Activated naive CD4-positive, alpha-beta T cell treated with anti-CD3 and anti-CD28 coated beads for 36 hours (primary cell): ENCODE measurements at places on chromosomes 4 and X.

- H3K27ac ChIP-seq: no peak overlapping the region
- H3K4me3 ChIP-seq: no peak overlapping the region
- DNase-seq: no peak
- H3K36me3 ChIP-seq: no peaks in the 10 kb centered on the region
Measured at GRCh38 chr4:159706704-159707103, 603.8 kb downstream of the RAPGEF2 start.

DNA sequence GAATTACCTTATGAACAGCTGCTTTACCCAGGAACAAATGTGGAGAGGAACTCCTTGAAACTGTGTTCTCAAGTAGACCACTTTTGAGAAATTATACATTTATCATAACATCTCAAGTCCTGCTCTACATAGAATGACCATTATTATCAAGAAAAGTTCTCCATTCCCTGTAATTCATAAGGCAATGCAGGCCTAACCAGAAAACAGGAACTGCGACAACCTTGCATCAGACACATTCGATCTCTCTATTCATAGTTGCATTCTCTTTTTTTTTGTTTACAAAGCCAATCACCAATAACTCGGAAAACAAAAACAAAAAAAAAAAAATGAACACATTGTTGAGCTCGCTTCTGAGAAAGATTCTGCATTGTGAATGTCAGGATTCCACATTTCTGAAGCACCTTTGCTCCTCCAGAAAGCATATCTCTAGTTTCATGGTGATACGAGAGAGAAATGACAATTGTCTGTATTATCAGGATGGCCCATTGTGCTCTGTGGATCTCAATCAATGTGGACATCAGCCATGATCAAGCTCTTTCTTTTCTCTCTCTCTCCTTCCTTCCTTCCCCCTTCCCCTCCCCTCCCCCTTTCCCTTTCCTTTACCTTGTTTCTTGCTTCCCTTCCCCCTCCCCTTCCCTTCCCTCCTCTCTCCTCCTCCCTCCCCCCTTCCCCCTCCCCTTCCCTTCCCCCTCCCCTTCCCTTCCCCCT, 32.4 kb upstream of the CD99 start:
- H3K4me1 ChIP-seq: no peaks in the 10 kb centered on the region
- no peak overlapping the region for H3K27ac ChIP-seq
- H3K4me3 ChIP-seq: no peak overlapping the region
- no peak for DNase-seq
- H3K36me3 ChIP-seq: peaks cover 4% of the 10 kb centered on the region
- no peaks in the 10 kb centered on the region for H3K27me3 ChIP-seq

DNA sequence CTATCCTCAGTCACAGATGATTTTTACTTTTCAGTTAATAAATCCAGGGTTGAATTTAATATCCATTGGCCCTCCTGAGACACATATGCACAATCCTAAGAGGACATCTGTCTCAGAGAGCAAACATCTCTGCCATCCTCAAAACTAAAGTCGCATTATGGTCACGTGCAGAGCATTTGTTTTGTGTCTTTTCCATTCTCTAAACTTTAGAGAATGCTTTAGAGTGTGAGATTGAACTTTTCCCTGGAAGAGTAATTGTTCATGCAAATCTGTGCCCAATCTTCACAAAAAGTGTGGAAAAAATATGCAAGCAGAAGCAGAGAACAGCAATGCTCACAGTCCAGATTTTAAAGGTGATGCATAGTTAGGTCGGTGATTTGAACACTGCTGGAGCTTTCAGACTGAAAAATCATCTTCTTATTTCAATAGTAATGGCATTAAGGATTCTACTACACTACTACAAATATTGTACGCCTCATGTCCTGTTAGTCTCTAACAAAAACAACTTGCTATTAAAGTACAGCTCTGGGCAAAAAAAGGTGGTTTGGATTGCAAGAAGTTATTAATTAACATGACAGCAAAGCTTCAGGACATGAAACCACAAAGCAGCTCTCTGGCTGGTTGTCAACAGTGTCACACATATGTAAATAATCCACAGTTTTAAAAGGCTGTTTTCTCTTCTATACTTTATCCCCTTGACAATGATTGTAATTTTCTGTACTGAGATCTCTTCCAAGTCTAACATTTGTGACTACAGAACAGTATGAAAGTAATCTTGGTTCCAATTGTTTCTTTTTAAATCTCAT, 19.9 kb downstream of the DCHS2 start:
- H3K4me1 ChIP-seq: no peaks in the 10 kb centered on the region
- H3K27me3 ChIP-seq: peaks cover 23% of the 10 kb centered on the region
- no peaks in the 10 kb centered on the region for H3K36me3 ChIP-seq
- no peak for DNase-seq
- H3K4me3 ChIP-seq: no peak overlapping the region
- no peak overlapping the region for H3K27ac ChIP-seq

DNA sequence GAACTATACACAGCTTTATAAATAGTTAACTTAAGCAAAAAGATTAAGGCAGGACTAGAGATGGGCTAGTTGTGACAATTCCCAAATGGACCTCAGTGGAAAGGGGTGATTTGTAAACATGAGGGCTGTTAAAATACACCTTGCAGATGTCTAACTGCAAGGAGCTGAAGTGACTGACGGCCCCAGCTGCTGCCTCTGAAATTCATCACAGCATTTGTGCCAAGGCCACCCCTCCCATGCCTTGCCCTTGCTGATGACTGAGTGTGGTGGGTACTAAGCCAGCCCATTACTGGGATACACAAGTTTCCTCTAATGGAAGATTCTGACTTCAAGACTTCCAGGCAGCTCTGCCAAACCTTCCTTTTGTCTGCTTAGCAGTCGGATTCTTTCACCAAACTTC, 23.7 kb upstream of the EGFL6 start:
- H3K4me3 ChIP-seq: no peak overlapping the region
- H3K27me3 ChIP-seq: peaks cover 2% of the 10 kb centered on the region
- peaks cover 13% of the 10 kb centered on the region for H3K4me1 ChIP-seq
- no peaks in the 10 kb centered on the region for H3K36me3 ChIP-seq

GRCh38 chr4:85452058-85452731, 22.8 kb upstream of the ARHGAP24 start:
- H3K36me3 ChIP-seq: no peaks in the 10 kb centered on the region
- no peaks in the 10 kb centered on the region for H3K4me1 ChIP-seq
- no peaks in the 10 kb centered on the region for H3K27me3 ChIP-seq
- DNase-seq: no peak

DNA sequence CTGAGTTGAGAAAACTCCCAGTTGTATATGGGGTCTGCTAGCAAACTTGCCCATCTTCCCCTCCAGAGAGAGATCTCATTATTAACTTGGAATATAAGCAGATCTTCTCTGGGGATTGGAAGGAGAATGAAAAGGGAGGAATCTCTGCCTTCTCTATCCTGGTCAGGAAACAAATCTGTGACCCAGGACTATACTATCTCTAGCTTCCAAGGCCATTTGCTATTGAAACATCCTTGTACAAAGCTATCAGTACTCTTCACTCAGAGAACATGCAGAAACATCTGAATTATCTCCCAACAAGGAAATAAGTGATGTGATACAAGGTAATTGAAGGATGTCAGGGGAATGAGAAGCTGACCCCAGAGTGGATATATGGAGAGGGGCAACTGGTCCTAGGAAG, 183.8 kb downstream of the FRMPD4 start:
- H3K27me3 ChIP-seq: peaks cover 2% of the 10 kb centered on the region
- no peaks in the 10 kb centered on the region for H3K36me3 ChIP-seq
- no peak overlapping the region for H3K27ac ChIP-seq
- DNase-seq: no peak
- H3K4me3 ChIP-seq: no peak overlapping the region

DNA sequence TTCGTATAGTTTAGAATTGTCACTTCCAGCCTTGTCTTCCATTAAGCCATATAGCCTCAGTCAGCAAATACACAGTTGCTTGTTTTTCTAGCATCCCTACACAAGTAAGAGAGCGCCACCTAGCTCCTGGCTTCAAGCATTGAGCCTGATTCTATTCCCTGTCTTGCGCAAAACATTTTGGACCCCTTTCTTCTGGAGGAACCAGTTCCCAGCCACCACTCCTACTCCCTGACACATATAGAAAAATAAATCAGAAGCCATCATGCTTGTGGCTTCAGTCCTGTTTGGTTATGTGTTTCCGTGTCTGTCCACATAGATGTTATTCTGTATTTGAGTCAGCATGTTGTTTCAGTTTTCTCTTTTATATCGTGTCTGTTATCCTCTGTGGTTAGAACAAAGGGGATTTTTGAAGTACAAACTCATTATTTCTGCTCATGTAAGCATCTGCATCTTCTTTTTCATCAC, 59.9 kb downstream of the GK start:
- peak overlapping the region; percentile 82 for H3K27ac ChIP-seq
- peaks cover 22% of the 10 kb centered on the region for H3K4me1 ChIP-seq
- peak; percentile 65 for DNase-seq
- peaks cover 43% of the 10 kb centered on the region for H3K36me3 ChIP-seq

GRCh38 chr4:138174981-138175794, 67.0 kb downstream of the SLC7A11 start:
- no peaks in the 10 kb centered on the region for H3K4me1 ChIP-seq
- H3K4me3 ChIP-seq: no peak overlapping the region
- H3K36me3 ChIP-seq: peaks cover 3% of the 10 kb centered on the region
- DNase-seq: no peak
- H3K27ac ChIP-seq: no peak overlapping the region

DNA sequence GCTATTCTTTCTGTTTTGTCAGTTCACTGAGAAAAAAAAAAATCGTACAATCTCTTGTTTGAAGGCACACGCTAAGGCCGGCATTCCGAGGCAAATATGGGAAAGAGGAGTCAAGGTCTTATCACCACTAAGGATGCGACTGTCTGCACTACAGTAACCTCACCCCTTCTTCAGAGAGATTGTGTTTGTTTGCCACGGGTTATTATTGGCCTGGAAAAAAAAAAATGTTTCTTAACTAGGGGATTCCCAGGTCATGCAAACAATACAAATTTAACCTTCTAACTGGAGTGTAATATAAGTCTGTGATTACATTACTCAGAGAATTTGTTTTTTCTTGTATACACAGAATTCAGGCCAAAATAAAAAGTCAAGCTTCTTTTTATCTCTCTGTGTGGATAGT, 168.3 kb downstream of the TMA16 start:
- H3K4me1 ChIP-seq: peaks cover 37% of the 10 kb centered on the region
- no peaks in the 10 kb centered on the region for H3K36me3 ChIP-seq
- H3K27me3 ChIP-seq: no peaks in the 10 kb centered on the region
- no peak overlapping the region for H3K4me3 ChIP-seq
- no peak for DNase-seq

GRCh38 chr4:181650033-181650825, 593.0 kb upstream of the TENM3 start:
- no peak overlapping the region for H3K27ac ChIP-seq
- no peak for DNase-seq
- no peak overlapping the region for H3K4me3 ChIP-seq
- no peaks in the 10 kb centered on the region for H3K36me3 ChIP-seq

DNA sequence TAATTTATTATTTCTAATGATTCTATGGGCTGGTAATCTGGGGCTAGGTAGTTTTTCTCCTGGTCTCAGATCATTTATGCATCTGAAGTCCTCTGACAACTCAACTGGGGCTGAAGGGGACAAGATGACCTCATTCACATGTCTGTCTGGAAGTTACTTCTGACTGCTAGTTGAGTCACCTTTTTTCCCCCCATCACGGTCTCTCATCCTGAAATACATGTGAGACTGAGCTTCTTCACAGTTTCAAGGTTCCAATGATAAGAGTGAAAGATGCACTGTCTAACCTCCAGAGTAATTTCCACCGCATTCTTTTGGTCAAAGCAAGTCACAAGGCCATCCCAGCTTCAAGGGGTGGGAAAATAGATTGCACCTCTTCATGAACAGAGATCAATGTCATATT, 356.7 kb upstream of the RPS6KA3 start:
- peaks cover 2% of the 10 kb centered on the region for H3K4me1 ChIP-seq
- peaks cover 7% of the 10 kb centered on the region for H3K27me3 ChIP-seq
- no peak overlapping the region for H3K27ac ChIP-seq
- H3K36me3 ChIP-seq: no peaks in the 10 kb centered on the region

- H3K27me3 ChIP-seq: no peaks in the 10 kb centered on the region
- peaks cover 4% of the 10 kb centered on the region for H3K4me1 ChIP-seq
- H3K36me3 ChIP-seq: no peaks in the 10 kb centered on the region
- H3K27ac ChIP-seq: no peak overlapping the region
- H3K4me3 ChIP-seq: no peak overlapping the region
Measured at GRCh38 chrX:110341189-110342035, 17.2 kb upstream of the RTL9 start.

GRCh38 chrX:154022108-154022507, 2.4 kb upstream of the IRAK1 start:
- H3K4me1 ChIP-seq: peaks cover 14% of the 10 kb centered on the region
- H3K27ac ChIP-seq: no peak overlapping the region
- H3K36me3 ChIP-seq: peaks cover 7% of the 10 kb centered on the region
- DNase-seq: no peak

DNA sequence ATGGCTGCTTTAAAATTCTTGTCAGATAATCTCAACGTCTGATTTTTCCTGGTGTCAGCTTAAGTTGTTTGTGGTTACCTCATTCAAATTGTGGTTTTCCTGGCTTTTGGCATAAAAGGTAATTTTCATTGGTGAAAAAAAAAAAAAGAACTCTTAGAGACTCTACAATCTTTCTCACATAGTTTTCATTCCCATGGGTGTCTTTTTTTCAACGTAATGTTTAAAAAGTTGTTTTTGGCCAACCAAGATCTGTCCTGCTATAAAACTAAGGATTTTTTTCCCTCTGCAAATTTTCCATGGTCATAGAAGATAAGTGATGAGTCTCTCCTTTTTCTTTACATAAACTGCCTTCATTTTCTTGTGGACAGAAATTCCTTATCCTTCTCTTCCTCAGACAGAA, 28.9 kb upstream of the RPS6KA6 start:
- H3K4me1 ChIP-seq: no peaks in the 10 kb centered on the region
- H3K27ac ChIP-seq: no peak overlapping the region
- no peak overlapping the region for H3K4me3 ChIP-seq
- H3K36me3 ChIP-seq: no peaks in the 10 kb centered on the region
- no peaks in the 10 kb centered on the region for H3K27me3 ChIP-seq

DNA sequence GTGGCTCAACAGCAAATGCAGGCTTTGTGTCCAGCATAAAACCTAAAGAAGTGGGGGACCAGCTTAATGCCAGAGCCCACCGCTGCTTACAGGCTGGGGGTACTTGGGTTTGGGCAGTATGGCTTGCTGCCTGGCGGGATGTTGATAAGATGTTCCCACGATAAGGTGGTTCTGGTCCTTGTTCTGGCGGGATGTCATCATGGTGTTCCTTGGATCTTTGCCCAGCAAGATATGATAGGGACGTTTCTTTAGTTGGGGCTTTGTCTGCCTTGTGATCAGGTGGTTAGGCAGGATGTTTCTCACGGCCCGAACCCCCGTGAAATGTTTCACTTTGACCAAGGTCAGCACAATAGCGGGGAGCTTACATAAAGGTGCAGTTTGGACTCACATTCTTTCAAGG, 35.3 kb downstream of the PNPLA4 start:
- no peaks in the 10 kb centered on the region for H3K4me1 ChIP-seq
- H3K4me3 ChIP-seq: no peak overlapping the region
- DNase-seq: no peak
- no peaks in the 10 kb centered on the region for H3K27me3 ChIP-seq
- no peaks in the 10 kb centered on the region for H3K36me3 ChIP-seq

DNA sequence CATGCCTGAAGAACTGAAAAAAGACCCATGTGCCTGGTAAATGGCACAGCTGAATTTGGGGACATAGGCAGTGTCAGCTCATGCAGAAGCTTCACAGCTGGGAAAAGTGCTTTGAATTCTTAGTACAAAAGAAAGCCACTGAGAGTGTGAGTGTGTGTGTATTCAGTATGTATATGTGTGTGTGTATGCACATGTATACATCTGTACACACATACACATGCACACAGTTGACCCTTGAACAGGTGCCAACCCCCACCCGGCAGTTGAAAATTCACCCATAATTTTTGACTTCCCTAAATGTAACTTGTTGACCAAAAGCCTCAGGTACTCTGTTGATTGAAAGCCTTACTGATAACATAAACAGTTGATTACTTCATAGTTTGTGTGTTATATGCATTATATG, 49.5 kb upstream of the ENPP6 start:
- H3K27me3 ChIP-seq: no peaks in the 10 kb centered on the region
- H3K27ac ChIP-seq: peak overlapping the region; percentile 85
- peaks cover 59% of the 10 kb centered on the region for H3K4me1 ChIP-seq
- H3K4me3 ChIP-seq: peak overlapping the region; percentile 58
